WTC11 (cell line): ENCODE measurements at places on chromosomes 12 and 14.

DNA sequence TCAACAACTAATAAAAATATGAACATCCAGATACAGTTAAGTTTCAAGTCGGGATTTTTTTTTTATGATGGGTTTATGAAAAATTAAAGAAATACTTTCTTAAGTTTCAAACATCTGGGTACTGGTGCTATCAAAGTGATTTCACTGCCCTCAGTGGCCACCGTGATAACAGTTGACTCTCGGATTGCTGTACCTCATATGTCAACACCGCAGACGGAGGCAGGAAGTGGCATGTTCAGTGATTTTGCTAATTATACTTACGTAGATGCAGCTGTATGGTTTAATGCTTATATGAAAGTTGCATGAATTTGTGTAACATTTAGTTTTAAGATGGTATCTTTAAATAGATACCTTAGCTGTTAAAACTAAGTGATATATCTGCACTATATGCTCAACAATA is 20.8 kb upstream of the FBLN5 start:
- no peak for DNase-seq

GRCh38 chr14:79570648-79571047 is 640.7 kb downstream of the DIO2 start:
- DNase-seq = no peak

DNA sequence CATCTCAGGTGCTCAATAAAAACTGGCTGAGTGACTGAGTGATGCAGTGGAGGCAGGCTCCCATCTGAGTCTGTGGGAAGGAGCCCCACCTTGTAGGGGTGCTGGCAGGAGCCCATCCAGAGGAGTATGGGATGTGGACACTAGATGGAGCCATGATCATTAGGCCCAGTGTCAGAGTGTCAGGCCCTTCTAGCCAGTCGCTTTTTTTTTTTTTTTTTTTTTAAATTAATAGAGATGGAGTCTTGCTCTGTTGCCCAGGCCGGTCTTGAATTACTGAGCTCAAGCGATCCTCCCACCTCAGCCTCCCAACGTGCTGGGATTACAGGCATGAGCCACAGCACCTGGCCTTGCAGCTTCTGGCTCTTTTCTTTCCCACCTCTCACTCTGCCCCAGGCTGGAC is 11.5 kb downstream of the RITA1 start:
- DNase-seq = peak; percentile 57

- no peak for DNase-seq
Measured at GRCh38 chr12:131862600-131862993, 31.8 kb upstream of the ULK1 start.

- no peak for DNase-seq
Measured at GRCh38 chr14:101584055-101584859, 23.0 kb downstream of the DIO3 start.

GRCh38 chr12:2733493-2734355 is 61.0 kb upstream of the FKBP4 start:
- no peak for DNase-seq

GRCh38 chr12:120359128-120359527 is 9.8 kb downstream of the MSI1 start:
- no peak for DNase-seq

DNA sequence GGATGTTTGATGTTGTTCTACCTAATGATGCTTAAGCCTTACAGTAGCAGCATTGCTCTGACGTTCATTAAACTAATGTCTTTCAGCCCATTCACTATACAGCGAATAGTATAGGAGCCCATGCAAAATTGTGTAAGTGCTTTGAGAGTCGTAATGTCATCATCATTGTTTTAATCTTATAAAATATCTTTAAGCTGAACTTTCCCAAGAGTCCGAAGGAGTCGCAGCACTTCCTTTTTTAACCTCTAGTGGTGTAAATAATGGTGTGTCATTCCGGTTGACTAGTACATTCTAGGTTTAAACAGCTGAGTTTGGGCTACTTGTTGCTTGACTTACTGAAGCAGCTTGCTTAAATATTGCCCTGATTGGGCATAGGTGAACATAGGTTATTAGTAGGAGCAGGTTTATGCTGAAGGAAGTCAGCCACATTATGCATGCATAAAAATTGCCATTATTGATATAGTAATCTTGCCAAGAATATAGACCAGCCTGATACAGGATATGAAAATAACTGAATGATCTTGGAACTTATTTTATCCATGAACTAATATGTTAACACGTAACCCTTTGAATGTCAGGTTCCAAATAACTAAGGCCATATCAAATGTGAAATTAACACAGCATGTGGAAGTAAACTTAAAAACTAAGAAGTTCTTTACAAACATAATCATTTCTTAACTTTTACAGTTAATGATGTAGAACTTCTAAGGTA is 2.6 kb downstream of the WNK1 start:
- no peak for DNase-seq

DNA sequence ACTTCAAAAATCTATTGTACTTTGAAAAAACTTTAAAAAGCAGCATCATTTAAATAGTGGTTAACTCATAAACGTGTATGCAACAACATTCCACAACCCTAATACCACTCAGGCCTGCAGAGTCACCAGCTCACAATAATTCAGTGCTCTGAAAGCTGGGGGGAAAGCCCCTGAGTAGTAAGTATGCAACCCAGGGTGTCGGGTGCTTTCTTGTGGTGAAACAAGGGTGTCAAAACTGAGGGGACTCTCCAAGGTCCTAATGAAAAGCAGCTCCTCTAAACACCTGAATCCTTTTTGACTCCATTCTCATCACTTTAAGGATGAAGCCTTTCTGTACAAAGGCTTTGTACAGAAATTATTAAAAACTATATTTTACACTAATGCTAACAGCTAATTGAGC is 33.7 kb downstream of the FGFR1OP2 start:
- no peak for DNase-seq

DNA sequence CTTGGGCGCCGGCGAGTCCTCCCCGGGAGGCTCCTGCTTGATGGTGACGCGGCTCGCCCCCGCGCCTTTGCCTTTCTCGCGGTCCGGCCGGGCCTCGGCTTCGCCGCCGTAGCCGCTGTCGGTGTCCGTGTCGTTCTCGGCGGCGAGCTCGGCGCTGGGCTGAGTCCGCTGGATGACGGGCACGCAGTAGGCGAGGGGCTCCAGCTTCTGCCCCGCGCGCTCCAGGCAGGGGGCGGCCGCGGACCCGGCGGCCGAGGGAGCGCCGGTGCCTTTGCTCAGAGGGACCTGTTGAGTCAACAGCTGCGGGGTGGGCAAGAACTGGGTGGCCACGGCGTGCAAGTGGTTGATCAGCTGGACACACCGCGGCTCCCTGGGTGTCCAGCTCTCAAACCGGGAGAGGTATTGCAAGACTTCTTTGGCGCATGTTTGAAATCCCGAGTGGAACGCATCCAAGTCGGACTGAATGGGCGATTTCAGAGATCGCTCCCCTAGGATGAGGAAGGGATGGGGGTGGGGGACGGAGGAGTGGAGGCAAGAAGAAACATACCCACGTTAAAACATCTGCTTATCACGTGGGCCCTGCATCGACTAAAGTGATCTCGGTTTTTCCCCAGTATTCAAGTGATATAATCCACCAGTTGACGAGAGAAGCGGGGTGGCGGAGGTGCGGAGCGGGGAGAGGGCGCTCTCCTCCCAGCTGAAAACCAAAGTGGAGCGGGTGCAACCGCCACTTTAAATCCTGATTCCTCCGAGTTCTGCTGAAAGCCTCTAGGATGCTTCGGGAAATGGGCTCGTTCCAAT is 2.0 kb downstream of the BHLHE41 start:
- peak; percentile 57 for DNase-seq

- no peak for DNase-seq
Measured at GRCh38 chr12:90575995-90576394, 379.0 kb downstream of the CCER1 start.

DNA sequence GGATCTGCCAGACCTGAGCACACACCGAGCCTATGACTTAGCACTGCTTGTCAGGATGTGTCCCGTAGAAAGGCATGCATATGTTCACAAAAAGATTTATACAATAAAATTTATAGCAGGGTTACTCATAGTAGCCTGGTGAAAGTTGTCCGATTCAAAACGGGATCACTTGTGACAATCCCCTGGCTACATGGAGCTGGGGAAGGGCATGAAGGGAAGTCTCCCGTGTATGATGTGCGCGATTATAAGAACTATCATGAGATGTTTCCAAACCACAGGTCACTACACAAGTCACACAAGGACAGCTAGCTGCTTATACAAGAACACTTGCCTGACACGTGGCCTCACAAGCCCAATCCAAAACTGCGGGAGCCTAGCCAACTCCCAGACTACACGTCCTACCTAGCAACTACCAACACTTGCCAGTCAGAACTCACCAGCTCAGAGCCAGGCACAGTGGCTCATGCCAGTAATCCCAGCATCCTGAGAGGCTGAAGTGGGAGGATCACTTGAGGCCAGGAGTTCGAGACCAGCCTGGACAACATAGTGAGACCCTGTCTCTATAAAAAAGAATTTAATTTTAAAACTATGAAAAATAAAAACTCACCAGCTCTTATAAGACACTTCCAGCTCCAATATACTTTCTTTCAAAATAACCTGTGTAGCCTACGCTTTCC is 7.5 kb upstream of the CDCA4 start:
- DNase-seq = no peak

DNA sequence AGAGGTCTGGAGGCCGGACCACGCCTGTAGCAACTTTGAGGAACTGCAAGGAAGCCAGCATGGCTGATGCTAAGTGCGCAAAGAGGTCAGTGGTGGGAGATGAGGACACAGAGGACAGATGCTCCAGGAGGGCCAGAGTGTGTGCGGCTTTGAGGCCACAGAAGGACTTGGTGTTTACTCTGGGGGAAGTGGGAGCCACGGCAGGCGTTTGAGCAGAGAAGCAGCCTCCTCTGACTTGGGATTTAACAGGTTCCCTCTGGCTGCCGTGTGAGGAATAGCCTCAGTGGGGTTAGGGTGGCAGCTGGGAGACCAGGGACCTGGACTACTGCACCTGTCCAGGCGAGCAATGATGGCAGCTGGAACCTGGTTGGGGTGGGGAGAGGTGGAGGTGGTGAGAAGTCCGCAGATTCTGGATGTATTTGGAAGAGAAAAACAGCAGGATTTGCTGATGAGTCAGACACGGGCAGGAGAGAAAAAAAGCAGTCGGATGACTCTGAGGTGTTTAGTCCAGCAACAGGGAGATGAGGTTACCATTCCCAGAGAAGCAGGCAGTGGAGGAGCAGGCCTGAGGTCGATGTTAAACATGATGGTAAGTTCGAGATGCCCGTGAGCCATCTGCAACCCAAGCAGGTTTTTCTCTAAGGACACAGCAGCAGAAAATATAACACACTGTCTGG is 143.5 kb downstream of the SCARB1 start:
- no peak for DNase-seq

GRCh38 chr14:36663404-36664321 is 2.0 kb downstream of the PAX9 start:
- DNase-seq = peak; percentile 66

DNA sequence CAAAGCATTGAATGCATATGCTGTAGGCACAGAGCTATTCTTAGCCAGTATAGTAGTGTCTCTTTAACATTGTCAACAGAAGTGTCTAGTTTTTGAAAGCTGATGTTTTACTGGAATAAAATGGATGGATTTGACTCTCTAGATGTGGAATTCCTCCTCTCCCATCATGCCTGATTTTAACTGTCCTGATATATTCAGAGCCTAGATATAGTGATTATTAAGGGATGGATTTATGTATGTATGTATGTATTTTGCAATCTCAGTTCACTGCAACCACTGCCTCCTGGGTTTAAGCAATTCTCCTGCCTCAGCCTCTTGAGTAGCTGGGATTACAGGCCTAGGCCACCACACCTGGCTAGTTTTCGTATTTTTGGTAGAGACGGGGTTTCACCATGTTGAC is 144.8 kb upstream of the NAV3 start:
- no peak for DNase-seq

DNA sequence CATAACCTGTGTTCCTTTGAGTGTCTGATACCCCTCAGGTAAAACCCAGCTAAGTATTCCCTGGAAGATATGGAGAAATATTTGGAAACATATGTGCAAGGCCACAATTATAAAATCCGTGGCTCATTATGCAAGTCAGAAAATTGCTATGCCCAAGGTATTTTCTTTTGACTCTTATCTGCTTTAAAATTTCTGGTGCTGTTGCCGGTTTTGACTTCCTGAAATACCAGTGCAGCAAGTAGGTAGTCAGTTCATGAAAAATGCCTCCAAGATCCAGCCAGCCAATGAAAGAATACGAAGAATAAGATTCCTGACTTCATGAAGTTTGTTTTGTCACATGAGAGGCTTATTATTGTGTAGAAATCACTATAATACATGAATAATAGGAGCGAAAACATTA is 20.2 kb upstream of the FUT8 start:
- DNase-seq = no peak

GRCh38 chr14:97976861-97977260 is 1179.7 kb downstream of the VRK1 start:
- DNase-seq = no peak

DNA sequence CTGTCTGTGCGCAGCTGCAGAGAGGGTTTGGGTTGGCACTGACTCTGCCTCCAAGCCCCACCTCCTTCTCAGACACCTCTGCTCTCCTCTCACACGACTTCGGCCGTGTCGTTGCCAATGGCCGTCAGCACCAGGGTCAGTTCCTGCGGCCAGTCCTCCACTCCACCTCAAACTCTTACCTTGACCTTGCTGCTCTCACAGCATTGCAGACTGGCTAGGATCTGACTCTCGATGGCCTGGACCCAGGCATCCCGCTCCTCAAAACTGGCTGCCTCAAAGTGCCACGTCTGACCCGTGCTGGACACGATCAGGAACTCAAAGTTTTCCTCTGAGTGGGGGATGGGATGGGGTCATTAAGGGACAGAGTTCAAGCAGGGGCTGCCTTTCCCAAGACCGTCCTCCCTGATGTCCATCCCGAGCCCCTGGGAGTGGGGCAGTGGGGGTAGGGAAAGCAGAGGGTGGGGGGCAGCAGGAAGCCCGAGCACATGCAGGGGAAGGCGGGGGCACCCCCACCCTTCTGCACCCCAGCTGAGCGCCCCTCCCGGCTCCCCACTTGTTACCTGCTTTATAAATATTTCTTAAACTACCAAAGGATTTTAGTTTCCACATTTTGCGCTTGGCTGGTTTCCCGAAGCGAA is 10.7 kb downstream of the AGAP2 start:
- DNase-seq = peak; percentile 68

- DNase-seq = no peak
Measured at GRCh38 chr12:130251236-130251780, 86.4 kb upstream of the PIWIL1 start.

GRCh38 chr12:2794191-2794735 is 507 bp upstream of the FKBP4 start:
- DNase-seq = no peak

DNA sequence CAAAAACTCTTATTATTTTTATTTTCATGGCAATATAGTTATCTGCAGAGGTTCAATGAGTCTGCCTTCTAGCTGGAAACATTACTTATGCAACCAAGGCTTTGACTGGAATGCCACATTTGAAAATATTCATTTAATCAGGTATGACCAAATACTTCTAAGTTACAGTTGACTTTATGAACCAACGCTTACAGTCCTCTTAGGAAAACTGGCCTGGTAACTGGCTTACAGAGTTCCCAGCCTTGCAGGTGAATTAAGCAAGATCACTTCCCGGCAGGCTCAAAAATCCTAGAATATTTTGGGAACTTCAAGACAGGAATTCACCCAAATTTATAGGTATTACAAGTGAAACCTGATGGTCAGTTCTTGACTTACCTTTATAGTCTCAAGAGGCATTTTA is 12.3 kb downstream of the LRP6 start:
- no peak for DNase-seq
